ENCODE measurements at places on chromosomes 6 and 20.
A peak's percentile ranks its signal among the peaks of the same experiment; 100 is the strongest.

GRCh38 chr6:92667843-92668242, 751.5 kb downstream of the EPHA7 start:
- DNase-seq = no peak

DNA sequence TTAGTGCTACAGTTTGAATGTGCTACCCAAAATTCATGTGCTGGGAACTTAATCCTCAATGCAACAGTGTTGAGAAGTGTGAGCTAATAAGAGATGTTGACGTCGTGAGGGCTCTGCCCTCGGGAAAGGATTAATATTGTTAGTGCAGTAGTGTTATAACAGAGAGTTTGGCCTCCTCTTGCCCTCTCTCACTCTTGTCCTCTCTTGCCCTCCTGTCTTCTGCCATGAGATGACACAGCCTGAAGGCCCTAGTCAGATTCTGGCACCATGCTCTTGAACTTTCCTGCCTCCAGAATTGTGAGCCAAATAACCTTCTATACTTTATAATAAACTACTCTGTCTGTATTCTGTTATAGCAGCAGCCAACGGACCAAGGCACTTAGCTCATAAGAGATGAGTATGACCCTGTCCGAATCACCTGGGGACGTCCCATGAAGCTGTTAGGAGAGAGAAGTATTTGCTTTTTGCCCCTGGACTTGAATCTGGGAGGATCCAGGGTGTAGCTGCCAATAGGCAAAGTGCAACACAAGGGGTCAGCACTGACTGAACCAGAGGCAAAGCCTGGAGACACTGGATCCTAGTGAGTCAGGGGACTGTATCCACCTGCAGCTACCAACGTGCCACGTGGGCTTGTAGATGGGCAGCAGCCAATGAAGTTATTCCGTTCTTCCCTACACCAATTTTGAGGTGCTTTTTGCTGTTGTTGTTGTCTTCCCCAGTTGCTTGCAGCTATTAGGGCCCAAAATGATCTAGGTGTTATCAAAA, 233.7 kb downstream of the THBS2 start:
- no peak for DNase-seq

DNA sequence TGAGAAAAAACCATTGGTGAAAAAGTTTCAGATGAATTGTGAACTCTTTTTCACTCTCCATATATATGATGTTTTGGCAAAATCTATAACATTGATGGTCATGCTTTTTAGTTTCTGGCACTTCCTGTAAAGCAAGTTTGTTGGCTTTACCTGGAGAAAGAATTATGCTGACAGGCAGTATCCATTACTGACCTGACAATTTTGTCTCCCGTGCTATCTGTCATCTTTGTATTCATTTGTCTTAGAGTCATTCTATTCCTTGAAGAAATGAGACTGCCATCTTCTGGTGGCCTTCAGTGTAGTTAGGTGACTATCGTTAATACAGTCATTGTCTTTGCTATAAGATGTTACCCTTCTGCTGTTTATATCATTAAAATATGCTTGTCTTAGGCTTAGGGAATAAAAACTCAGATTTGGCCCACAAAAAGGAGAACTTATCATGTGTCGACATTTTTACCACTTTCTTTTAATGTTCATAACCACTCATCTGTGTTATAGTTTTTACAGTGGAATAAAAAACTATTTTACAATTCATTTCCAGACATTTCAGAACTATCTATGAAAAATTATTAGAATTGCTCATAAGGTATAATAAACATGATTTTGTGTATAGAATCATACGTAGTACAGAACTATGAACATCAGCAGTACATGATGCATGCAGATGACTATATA, 707.0 kb downstream of the EPM2A start:
- DNase-seq = peak; percentile 3

- no peak for DNase-seq
Measured at GRCh38 chr20:31860390-31861134, 9.8 kb downstream of the DUSP15 start.

DNA sequence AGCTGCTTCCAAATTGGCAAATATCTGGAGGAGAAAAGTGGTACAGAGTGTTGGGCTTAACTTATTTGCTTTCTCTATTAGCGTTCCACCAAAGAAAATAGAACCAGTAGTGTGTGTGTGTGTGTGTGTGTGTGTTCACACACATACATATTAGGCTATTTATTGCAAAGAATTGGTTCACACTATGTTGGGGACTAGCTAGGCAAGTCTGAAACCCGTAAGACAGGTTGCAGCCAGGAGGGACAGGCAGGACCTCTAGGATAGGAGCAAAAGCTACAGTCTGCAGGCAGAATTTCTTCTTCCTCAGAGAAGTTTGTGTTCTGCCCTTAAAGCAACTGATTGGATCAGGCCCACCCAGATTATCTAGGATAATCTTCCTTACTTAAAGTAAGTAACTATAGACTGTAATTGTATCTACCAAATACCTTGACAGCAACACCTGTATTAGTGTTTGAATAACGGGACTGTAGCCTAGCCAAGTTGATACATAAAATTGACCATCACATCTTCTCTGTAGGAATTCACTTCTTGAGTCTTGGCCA, 12.8 kb downstream of the KCTD20 start:
- no peak for DNase-seq
